Heart left ventricle (tissue), 16 donors: ENCODE measurements at places on chromosomes 4 and X. TPM values are rescaled to one million over a fixed set of nuclear protein-coding genes. Genes with fewer than 3 reads are reported as not detected.

- no peak for DNase-seq
Measured at GRCh38 chrX:80792205-80792604, 17.5 kb downstream of the BRWD3 start.

GRCh38 chr4:138669479-138670315 is 345.9 kb upstream of the NOCT start:
- no peak for DNase-seq

DNA sequence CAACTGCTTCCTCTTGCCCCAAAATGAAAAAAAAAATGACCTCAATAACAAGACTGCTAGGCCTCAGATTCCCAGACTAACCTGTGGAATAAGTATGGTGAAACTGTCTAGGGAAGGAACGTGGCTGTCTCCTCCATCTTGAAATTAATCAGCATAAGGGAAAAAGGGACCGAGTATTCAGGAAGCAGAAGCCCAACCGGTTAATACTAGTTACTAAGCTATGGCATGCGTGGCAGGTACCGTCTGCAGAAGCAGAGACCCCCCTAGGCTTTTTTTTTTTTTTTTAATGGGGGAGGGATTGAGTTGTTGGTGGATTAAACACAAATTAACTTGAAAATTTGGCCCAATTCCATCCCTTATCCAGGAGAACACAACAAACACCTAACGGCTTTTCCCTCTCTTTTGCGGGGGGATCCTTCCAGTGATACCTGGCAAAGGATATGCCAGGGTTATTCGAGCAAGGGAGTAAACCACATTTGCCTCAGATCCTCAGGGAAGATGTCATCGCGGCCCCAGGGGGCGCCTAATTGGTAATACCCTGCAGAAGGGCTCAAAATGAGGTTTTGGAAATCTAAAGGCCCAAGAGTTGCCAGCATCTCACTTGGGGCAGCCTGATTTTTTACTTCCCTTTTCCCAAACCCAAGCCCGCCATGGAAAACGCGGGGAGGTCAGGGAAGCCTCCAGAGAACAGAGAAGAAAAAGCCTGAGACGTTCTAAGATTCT is 893 bp downstream of the RLIM start:
- DNase-seq = no peak

Gene THAP6
- total RNA-seq = 10.9 TPM

Gene AKAP4
- not detected for total RNA-seq

Gene STIM2
- total RNA-seq = 17.3 TPM

Gene EDA
- total RNA-seq = 4.8 TPM

Gene UGT2B15
- not detected for total RNA-seq
